Testis (tissue), 5 donors: ENCODE measurements at places on chromosomes 12 and 14. TPM values are rescaled to one million over a fixed set of nuclear protein-coding genes. Genes with fewer than 3 reads are reported as not detected.

- no peak overlapping the region for H3K27ac ChIP-seq
- no peak for DNase-seq
- H3K4me1 ChIP-seq = no peaks in the 10 kb centered on the region
- H3K27me3 ChIP-seq = no peaks in the 10 kb centered on the region
- no peaks in the 10 kb centered on the region for H3K36me3 ChIP-seq
Observed at GRCh38 chr14:77986773-77987172, 183.4 kb upstream of the NRXN3 start.

The KIF26A gene
- total RNA-seq = 18.3 TPM

DNA sequence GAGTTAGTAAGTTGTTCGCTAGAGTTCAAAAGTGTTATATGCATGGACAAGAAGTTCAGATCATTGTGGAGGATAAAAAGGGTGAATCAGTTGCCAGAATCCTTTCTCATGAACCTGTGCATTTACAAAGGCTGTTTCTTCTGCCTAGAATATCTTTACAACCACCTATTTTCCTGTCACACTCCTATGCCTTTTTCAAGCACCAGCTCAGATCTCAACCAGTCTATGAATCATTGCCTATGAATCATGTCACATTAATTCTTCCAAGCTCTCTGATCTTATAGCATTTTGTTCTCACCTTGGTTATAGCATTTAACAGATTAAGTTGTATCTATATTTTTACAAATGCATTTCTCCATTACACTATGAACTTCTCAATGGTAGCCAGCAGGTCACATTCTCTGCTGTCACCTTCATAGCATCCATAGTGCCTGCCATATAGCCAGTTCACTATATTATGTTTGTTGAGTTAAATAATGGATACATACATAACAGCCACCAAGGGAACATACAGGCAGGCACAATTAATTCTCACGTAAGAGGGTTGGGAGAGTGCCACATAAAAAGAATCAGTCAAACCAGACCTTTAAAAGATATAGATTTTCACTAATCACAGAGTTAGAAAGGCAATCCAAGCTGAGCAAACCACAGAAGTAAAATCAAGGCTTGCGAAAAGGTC lies 573.0 kb downstream of the FOXG1 start:
- H3K27ac ChIP-seq = no peak overlapping the region
- DNase-seq = no peak
- H3K4me3 ChIP-seq = no peak overlapping the region
- no peaks in the 10 kb centered on the region for H3K4me1 ChIP-seq

DNA sequence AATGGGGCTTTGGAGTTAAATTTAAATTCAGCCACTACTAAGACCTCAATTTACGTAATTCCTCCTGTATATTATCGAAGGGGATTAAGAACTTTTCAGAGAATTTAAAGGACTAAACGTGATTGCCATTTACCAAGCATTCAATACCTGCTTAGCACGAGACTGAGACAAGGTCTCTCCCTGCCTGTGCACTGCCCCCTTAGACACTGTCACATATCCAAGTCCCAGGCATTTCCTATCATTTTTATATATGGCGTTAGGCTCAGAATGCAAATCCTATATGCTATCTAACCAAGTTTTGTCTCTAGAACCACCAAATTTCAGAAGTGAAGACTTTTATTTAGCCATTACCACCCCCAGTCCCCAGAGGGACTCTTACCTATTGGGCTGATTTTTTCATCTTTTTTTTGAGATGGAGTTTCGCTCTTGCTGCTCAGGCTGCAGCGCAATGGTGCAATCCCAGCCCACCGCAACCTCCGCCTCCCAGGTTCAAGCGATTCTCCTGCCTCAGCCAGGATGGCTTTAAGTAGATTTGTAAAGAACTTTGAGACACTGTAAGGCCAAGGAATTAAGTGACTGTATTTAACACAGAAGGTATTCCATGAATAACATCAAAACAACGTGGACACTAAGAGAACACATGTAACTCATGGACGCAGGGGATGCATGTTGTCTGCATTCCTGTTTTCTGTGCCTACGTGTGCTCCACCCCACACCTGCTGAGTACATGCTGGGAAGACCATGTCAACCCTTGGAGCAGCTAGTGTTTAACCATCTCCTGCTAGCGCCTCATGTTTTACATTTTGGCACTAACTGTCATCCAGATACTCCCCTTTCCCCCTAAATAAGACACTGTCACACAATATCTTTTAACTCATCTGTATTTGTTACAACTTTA lies 6.4 kb downstream of the HSP90AA1 start:
- no peak for DNase-seq
- peaks cover 7% of the 10 kb centered on the region for H3K36me3 ChIP-seq
- no peaks in the 10 kb centered on the region for H3K27me3 ChIP-seq
- peaks cover 18% of the 10 kb centered on the region for H3K4me1 ChIP-seq

GRCh38 chr12:5756338-5756842 lies 188.7 kb downstream of the ANO2 start:
- H3K27ac ChIP-seq = no peak overlapping the region
- no peaks in the 10 kb centered on the region for H3K36me3 ChIP-seq
- H3K4me1 ChIP-seq = no peaks in the 10 kb centered on the region
- DNase-seq = no peak
- no peak overlapping the region for H3K4me3 ChIP-seq

The PLEKHD1 gene
- total RNA-seq = 1.1 TPM

DNA sequence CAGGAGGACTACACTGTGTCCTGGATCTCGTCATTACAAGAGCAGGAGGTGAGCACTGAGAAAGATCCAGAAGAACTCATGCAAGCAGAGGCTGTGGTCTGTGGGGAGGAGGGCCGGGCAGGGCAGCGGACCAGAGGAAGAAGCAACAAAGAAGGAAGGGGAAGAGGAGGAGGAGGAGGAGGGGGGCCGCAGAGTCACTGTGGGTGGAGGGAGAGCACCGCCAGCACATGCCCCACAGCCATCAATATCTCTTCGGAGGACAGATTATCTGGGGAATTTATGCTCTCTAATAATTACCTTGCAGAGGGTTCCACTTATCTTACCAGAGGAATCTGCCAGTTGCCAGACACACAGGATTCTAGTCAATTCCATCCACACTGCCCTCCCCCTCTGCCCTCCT lies 105.6 kb downstream of the DPF3 start:
- no peak overlapping the region for H3K4me3 ChIP-seq
- H3K27me3 ChIP-seq = no peaks in the 10 kb centered on the region
- DNase-seq = no peak

DNA sequence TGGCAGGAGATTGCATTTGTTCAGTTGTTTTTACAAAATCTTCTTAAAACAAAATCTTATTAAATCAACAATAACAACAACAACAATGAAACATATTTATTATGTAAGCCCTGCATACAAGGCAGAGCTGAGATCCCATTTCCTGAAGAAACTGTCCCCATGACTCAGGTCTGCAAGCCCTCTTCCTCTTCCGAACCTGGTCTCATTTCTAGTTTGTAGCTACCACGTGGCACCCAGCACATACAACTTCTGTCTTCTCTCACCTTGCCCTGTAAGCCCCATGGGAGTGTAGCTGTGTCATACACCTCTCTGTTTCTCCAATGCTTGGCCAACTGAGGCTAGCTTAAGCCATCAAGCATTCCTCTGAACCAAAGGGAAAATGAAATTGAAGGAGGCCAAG lies 106.4 kb downstream of the SLC8A3 start:
- H3K36me3 ChIP-seq = no peaks in the 10 kb centered on the region
- H3K4me1 ChIP-seq = no peaks in the 10 kb centered on the region
- DNase-seq = no peak
- H3K27ac ChIP-seq = no peak overlapping the region
- no peak overlapping the region for H3K4me3 ChIP-seq

GRCh38 chr12:69115951-69116350 lies 123.4 kb upstream of the CPSF6 start:
- no peaks in the 10 kb centered on the region for H3K27me3 ChIP-seq
- H3K4me3 ChIP-seq = no peak overlapping the region
- DNase-seq = no peak
- no peaks in the 10 kb centered on the region for H3K4me1 ChIP-seq
- no peaks in the 10 kb centered on the region for H3K36me3 ChIP-seq

DNA sequence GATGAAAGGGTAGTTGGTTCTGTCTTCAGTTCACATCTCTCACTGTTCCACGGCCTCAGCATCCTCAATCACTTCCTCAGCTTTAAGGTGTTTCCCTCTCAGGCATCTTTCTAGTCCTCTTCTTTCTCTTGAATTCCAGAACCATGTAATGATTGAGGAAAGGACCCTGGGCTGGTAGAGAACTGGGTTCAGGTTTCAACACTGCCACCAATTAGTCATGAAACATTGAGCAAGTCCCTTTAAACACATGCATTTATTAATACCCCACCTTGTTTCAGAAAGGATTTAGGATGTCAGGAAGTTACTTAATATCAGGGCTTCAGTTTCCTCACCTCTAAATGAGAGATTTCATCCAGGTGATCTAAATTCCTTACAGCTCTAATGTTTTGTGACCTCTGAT lies 7.2 kb downstream of the DMAC2L start:
- no peaks in the 10 kb centered on the region for H3K4me1 ChIP-seq
- H3K27me3 ChIP-seq = no peaks in the 10 kb centered on the region
- H3K36me3 ChIP-seq = no peaks in the 10 kb centered on the region

The IAPP gene
- total RNA-seq = not detected

- no peaks in the 10 kb centered on the region for H3K4me1 ChIP-seq
- no peak overlapping the region for H3K27ac ChIP-seq
- H3K27me3 ChIP-seq = no peaks in the 10 kb centered on the region
Observed at GRCh38 chr12:107515446-107515958, 170.1 kb upstream of the PWP1 start.

DNA sequence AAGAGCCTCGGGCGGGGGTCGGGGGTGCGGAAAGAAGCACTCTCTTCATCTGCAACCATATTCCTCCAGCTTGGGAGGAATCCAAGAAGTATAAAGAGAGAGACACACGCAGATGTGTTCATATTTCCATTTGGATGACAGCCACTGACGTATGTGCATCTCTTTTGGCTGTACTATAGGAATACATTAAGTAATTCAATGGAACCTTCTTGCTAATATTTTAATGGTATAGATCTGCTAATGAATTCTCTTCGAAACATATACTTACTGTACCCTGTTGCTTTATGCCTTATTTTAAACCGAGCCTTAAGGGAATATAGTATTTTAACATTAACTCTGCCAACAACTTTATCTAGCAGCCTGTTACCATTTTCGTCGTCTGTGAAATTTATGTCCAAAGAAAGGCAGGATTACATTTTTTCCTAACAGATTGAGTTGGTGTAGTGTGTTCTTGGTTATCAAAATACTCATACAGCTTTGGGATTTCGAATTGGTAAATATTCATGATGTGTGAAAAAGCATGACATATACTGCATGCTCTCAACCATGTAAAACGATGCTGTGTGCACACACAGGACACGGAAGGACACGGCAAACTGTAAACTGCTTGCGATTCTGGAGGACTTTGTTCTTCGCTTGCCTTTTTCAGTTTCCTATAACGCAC lies 84.5 kb downstream of the CCDC88C start:
- no peak overlapping the region for H3K27ac ChIP-seq
- no peaks in the 10 kb centered on the region for H3K36me3 ChIP-seq
- DNase-seq = no peak
- peaks cover 17% of the 10 kb centered on the region for H3K4me1 ChIP-seq

The TAC3 gene
- total RNA-seq = 2.5 TPM

- H3K27me3 ChIP-seq = no peaks in the 10 kb centered on the region
- peaks cover 2% of the 10 kb centered on the region for H3K4me1 ChIP-seq
- H3K36me3 ChIP-seq = no peaks in the 10 kb centered on the region
- H3K4me3 ChIP-seq = no peak overlapping the region
- H3K27ac ChIP-seq = no peak overlapping the region
Observed at GRCh38 chr12:94127239-94128131, 20.9 kb upstream of the PLXNC1 start.
